ENCODE measurements at places on chromosomes 1 and 21.

GRCh38 chr1:62539028-62539447 lies 58.3 kb upstream of the ANGPTL3 start:
- no peak for DNase-seq

DNA sequence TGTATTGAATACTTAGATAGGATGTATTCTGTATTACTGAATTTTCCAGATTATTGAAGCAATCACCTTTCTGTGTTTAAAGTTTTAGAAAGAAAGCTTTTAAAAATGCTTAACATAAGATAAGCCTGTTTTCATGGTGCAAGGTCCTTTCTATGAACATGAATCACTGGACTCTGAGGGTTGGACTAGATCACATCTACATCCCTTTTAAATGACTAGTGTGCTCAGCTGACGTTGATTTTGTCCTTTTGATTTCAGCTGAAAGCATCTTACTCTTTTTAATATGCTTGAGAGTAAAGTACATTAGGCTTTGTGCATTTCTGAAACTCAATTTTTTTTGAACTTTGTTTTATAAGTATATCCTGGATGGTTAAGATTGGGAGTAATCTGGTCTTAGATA lies 16.2 kb downstream of the MIER1 start:
- no peak for DNase-seq

GRCh38 chr1:94799206-94799605 lies 21.0 kb upstream of the SLC44A3 start:
- no peak for DNase-seq

GRCh38 chr1:45518910-45519309 lies 2.8 kb downstream of the PRDX1 start:
- no peak for DNase-seq

- no peak for DNase-seq
Observed at GRCh38 chr1:195550071-195550862, 1058.0 kb downstream of the KCNT2 start.

GRCh38 chr1:5949761-5950100 lies 42.5 kb downstream of the NPHP4 start:
- no peak for DNase-seq

DNA sequence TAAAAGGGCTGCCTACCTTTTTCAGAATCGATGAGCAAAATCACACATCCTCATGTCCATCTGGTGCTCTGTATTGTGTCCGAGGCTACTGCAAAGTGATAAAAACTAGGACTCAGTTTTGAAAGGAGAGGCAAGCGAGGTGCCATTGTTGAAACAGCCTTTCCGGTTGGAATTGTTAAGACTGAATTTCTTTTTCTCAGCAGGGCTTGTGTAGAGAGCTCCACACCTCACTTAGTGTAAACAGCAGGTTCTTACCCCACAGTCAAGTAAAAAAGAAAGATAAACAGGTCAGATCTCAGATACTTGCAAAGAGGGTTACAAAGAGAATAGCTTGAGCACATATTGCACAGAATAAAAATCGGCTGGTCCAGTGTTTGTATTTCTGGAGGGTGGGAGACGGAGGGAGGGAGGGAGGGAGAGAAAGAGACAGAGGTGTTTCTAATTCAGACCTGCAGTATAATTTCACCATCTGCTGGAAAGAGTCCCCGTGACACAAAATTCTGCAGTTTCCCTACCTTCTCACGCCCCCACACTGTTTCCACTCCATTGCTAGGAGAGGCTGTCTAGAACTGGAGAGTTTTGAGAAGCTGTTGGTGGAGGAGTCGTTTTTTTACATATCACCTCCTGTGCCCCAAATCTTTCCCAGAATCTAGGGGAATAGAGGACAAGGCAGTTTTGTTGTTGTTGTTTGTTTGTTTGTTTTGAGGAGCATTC lies 82.5 kb downstream of the EDEM3 start:
- DNase-seq: no peak

GRCh38 chr1:145757420-145757819 lies 38.1 kb downstream of the CD160 start:
- DNase-seq: no peak

DNA sequence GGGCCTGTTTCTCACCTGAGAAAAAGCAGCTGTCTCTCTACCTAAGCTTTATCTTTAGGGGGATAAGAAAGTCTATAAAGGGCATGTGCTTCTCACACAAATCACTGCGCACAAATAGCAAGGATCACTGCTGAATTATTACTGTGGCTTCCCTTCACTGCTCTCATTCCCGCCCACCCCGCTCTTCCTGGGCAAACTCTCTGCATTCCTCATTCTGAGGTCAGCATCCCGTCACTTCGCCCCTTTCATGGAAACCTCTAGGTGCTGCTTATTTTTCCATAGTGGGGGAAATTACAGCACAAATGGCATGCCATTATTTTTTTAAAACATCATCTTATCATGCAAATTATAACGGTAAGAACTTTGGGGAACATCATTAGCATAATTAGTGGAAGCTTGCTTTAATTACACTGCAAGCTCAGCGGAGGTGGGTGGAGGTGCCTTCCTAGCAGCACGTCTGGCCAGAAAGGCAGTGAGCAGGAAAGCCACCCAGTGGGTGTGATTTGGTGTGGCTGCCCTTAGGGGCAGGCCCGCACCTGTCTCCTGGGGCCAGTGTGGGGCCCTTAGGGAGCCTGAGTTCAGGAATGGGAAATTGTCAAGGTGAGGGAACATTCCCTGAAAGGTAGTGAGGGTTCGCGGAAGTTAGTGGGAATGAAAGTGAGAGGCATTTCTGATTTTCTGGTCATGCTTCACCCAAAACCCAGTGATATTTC lies 105.9 kb downstream of the LAMC2 start:
- DNase-seq: no peak

- no peak for DNase-seq
Observed at GRCh38 chr1:2284932-2285331, 56.8 kb downstream of the SKI start.

DNA sequence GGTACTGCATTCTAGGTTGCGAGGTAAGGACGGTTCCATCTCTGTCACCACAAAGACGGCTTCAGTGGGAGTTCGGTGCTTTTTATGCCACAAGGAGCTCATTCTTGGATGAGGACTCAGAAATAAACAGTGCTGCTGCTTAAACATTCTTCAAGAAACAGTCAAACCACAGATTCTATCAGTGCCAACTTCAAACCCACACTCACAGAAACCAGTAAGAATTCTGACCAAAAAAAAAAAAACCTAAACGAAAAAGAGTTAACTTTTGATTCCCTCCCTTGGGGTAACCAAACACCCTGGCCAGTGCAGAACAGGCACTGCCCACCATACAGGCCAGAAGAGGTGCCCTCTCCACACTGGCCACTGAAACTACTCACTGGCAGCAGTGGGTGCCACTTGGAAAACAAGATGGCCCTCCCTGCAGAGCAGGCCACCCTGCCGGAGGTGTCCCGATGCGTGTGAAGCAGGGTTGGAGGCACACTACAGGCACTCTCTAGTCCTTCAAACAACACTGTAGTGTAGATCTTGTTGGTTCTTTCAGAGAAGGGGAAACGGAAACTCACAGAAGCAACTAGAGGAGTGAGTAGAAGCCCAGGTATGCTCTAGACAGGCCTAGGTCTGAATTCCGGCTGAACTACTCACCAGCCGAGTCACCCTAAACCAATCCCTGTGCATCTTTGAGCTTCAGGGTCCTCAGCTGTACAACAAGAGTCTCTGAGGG lies 87.3 kb upstream of the TLR5 start:
- no peak for DNase-seq

DNA sequence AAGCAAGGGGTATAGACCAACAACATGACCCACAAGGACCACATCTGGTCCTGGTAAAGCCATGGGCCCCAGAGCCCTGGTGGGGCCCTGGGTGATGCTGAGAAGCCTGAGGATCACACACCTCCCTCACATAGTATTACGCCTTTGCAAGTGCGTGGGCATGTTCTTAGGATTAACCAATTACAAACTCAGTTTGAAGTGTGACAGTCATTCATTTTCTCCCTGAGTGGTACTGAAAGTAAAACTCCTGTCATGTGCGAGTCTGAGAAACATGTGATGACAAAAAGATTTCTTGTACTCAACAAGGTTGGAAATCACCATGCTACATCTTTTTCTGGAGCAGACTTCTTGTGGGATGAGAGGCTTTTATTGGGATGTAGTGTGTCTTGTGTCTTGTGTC lies 315.3 kb upstream of the DUSP10 start:
- no peak for DNase-seq

- DNase-seq: no peak
Observed at GRCh38 chr1:3657096-3657475, 4.8 kb downstream of the TP73 start.

GRCh38 chr1:191099696-191100095 lies 622.0 kb upstream of the BRINP3 start:
- no peak for DNase-seq

DNA sequence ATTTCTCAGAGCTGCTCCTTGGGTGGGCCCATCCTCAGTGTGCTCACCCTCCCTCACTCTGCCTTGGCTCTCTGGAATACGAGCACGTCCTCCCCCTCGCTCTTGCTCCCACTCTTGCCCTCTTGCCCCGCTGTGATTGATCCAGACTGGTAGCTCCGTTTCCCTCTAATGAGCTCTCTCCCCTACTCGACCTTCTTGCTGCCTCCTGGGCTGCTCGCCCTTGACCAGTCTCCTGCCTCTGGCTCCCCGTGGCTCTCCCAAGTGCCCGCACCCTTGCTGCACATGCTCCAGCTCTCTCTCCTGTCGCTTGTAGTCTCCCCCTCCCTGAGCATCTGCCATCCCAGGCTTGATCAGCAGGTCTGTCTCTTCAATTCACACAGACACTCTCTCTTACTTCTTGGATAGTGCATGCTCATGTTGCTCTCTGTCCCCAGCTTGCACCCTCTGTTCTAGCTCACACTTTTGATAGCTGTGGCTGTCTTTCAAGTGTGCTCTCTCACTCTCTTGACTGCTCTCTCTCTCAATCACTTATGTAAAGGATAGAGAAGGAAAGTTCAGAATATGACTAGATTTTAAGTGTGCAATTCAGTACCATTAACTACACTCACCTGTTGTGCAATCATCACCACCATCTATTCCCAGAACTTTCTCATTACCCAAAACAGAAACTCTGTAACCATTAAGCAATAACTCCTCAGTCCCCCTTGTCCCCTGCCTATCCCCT lies 51.1 kb downstream of the PHC2 start:
- DNase-seq: no peak

- no peak for DNase-seq
Observed at GRCh38 chr21:26224366-26224765, 53.8 kb upstream of the APP start.

DNA sequence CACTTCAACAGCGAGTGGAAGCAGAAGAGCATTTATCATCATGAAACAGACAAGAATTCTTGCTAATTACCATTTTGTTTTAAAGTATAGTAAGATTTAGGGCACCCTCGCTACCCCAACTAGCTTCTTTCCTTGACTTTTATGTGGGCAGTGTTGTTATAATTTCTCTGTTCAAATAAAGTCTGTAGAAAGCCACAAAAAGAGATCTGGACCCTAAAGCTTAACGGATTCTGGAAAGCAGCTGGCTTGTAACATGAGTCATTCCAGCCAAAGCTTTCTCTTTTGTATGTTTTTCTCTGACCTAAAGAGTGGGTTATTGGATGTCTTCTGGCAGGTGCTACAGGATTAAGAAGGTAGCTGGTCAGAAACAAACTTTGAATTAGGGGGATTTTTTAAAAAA lies 37.4 kb downstream of the RUNX1 start:
- no peak for DNase-seq

- DNase-seq: no peak
Observed at GRCh38 chr21:42157606-42158310, 61.2 kb upstream of the ABCG1 start.

All from omental fat pad (tissue), 4 donors.